ENCODE measurements at places on chromosomes 13 and 19.

- H3K27me3 ChIP-seq = no peaks in the 10 kb centered on the region
- H3K4me3 ChIP-seq = no peak overlapping the region
- H3K36me3 ChIP-seq = no peaks in the 10 kb centered on the region
- no peak overlapping the region for H3K27ac ChIP-seq
- H3K4me1 ChIP-seq = no peaks in the 10 kb centered on the region
Measured at GRCh38 chr19:56295531-56296455, 18.8 kb downstream of the ZSCAN5A start.

DNA sequence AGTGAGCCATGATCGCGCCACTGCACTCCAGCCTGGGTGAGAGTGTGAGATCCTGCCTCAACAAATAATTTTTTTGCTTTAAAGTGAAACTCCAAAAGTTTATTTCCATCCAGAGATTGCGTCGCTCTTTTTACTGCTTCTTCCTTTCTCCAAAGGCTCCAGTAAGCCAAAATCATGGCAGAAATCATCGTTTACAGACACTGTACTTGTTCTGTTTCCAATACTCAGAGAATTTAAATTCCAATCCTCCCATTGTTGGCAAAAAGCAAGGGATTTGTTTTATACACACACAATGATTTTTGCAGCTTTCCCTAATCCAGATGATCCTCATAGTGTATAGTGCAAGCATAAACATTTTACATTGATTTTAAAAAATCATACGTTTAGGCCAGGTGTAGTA is 15.3 kb downstream of the FBXO27 start:
- DNase-seq = no peak
- H3K27me3 ChIP-seq = no peaks in the 10 kb centered on the region
- H3K4me1 ChIP-seq = no peaks in the 10 kb centered on the region
- no peaks in the 10 kb centered on the region for H3K36me3 ChIP-seq

DNA sequence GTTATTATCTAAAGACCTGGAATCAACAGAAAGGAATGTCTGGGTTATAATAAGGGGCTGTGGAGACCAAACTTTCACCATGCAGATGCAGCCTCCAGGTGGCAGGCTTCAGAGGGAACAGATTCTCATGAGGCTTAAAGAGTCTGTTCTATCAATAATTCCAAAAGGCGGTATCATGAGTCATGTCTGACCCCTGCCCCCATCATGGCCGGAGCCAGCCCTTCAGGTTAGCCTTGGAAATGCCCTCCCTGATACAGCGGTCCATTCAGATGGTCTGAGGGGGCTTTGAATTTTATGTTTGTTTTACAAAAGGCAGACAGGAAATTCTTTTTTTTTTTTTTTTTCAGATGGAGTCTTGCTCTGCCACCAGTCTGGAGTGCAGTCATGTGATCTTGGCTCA is 21.7 kb upstream of the LAMP1 start:
- no peaks in the 10 kb centered on the region for H3K36me3 ChIP-seq
- DNase-seq = no peak
- no peaks in the 10 kb centered on the region for H3K27me3 ChIP-seq

DNA sequence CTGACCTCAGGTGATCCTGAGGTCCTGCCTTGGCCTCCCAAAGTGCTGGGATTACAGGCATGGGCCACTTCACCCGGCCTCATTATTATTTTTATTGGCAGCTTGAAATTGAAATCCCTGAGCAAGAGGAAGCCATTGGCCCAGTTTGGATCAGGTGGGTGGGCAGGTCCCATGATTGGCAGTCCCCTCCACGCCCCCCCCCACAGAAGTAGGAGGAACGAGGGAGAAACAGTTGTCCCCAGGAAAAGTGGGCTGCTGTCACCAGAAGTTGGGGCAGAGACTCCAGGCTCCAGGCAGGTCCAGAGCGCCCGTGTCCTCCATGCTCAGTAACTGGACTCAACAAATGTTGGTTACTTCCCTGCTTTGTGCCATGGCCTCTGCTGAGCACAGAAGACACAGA is 70.4 kb downstream of the SIPA1L3 start:
- H3K4me1 ChIP-seq = no peaks in the 10 kb centered on the region
- DNase-seq = peak; percentile 44
- no peak overlapping the region for H3K27ac ChIP-seq
- H3K4me3 ChIP-seq = no peak overlapping the region
- H3K27me3 ChIP-seq = no peaks in the 10 kb centered on the region

DNA sequence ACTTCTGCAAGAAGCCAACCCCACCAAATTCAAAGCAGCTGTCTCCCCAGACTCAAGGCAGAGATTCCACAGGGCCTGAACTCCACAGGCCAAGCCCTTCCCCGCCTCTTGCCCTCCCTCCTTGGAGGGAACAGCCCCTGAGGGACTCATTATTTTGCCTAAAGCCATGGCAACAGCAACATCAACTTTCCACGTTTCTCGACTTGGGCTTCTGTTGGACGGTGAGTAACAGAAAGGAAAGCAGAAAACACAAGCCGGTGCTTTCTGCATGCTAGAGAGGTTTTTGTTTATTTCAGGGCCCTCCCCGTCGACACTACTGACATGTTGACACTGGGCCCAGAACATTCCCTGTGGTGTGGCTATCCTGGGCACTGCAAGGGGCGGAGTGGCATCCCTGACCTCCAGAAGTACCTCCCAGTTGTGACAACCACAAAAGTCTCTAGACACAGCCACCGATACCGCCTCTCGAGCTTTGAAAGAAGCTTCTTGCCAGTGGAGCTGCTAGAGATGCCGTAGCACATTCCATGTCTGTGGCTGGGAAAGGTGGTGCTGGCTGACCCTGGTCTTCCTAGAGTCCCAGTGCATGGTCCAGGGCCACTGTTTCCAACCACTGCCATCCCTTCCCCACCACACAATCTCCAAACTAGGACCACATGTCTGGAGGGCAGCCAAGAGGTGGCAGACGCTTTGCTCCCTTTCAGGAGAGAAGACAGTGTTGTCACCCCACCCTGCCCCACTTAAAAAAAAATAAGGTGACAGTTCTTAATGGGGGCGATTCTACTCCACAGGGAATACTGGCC is 12.8 kb downstream of the CAPS start:
- H3K27me3 ChIP-seq = no peaks in the 10 kb centered on the region
- H3K4me1 ChIP-seq = no peaks in the 10 kb centered on the region
- peak overlapping the region; percentile 22 for H3K27ac ChIP-seq

DNA sequence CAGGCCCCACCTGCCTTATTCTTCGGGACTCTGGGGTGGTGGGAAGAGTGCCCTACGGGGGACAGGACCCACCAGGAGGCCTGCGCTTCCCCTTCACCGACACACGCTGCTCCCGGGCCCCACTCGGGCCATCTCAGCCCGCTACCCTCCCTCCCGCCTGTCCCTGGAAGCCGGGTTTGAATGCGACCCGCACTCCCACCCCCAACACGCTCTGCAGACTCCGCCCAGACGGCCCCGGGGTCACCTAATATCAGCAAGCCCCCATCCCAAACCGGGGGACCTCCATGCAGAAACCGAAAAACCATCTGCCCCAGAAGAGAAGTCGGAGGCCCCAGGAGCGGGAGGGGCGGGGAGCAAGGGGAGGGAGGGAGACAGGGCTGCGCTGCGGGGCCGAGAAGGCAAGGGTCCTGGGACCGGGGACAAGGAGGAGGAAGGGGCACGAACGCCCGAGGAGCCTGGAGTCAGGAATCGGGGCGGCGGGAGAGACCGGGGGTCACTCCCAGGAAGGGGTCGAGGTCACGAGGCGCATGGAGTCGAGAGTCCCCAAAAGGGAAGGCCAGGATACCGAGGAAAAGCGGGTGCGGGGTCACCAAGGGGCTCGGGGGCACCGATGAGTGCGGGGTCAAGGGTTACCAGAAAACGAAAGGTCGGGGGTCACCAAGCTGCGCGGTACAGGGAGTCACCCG is 766 bp downstream of the SBNO2 start:
- H3K27ac ChIP-seq = peak overlapping the region; percentile 34
- H3K36me3 ChIP-seq = no peaks in the 10 kb centered on the region
- no peaks in the 10 kb centered on the region for H3K4me1 ChIP-seq
- no peaks in the 10 kb centered on the region for H3K27me3 ChIP-seq
- DNase-seq = peak; percentile 83
